ENCODE measurements at places on chromosomes 11 and 22. TPM values are rescaled to one million over a fixed set of nuclear protein-coding genes. Genes with fewer than 3 reads are reported as not detected.

- no peak overlapping the region for H3K27ac ChIP-seq
- H3K36me3 ChIP-seq = no peaks in the 10 kb centered on the region
Measured at GRCh38 chr11:3626250-3626960, 15.4 kb downstream of the ART5 start.

DNA sequence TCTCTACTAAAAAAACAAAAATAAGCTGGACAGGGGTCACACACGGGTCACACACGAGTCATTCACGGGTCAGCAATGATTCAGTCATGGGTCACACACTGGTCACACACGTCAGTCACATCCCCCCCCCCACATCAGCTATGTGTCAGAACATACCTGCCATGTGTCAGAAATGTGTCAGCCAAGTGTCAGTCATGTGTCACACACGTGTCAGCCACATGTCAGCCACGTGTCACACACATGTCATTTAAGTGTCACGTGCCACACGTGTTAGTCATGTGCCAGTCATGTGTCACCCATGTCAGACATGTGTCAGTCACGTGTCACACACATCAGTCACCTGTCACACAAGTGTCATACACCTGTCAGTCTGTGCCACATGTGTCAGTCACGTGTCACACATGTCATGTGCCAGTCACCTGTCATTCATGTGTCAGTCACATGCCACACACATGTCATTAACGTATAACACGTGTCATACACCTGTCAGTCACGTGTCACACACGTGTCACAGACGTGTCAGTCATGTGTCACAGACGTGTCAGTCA is 28.7 kb upstream of the MMP20 start:
- no peaks in the 10 kb centered on the region for H3K27me3 ChIP-seq
- H3K4me3 ChIP-seq = no peak overlapping the region
- no peak overlapping the region for H3K27ac ChIP-seq
- H3K4me1 ChIP-seq = no peaks in the 10 kb centered on the region

The C11orf71 gene
- 6.8 TPM for total RNA-seq

The ACTN3 gene
- 33.0 TPM for total RNA-seq

The SAA4 gene
- not detected for total RNA-seq

Measured in neural progenitor cell (in vitro differentiated cells).